Activated T-cell treated with anti-CD3 and anti-CD28 coated beads for 48 hours (primary cell): ENCODE measurements at places on chromosomes 5 and 9.

DNA sequence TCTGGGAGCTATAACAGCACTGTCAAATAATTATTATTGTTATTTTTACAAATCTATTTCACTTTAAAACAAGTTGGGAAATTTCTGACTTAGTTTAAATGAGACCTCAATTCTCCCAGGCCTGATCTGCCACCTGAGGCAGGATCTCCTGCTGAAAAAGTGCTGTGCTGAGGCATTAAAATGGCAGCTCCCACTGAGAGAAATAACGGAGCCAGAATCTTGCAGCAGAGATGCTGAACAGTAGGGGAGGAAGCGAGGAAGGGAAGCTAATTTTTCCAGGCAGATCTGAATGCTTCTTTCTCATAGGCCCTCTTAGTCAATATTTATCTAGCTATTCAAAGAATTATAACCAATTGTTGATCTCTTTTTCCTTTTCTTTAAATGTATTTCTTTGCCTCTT lies 196.3 kb downstream of the ZNF462 start:
- no peak for DNase-seq

DNA sequence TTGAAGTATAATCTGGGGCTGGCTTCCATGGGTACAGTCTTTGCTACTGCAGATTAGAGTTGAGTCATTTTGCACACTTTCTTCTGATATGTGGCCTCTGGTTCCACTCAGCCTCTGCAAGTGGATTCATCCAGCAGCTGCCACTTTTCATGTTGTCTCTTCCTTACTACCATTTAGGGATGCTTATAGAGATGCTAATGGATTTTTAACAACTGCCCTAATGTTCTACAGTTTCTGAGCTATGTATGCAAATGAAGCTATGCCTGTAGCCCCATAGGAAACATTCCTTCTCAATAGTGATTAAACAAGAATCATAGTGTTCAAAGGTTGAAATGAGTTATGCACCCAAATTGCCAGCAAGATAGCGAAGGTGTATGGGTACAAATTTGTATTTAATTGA lies 456.0 kb upstream of the ITGA1 start:
- DNase-seq: no peak

DNA sequence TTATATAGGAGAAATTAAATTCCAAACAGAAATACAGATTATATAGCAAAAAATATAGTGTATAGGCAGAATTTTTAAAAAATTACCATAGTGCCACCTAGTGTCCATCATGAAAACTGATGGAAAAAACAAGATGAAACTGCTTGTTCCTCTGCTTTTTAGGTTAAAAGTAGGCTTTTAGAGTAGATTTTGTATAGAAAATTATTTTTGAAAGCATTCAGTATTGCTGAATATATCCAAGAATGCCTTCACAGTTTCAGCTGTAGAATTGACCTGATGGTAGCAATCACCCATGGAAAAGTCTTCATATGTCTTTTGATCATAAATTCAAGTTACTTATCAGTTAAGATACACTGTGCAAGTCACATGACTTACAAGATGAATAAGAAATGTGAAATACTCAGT lies 19.7 kb downstream of the RIOK2 start:
- DNase-seq: no peak

DNA sequence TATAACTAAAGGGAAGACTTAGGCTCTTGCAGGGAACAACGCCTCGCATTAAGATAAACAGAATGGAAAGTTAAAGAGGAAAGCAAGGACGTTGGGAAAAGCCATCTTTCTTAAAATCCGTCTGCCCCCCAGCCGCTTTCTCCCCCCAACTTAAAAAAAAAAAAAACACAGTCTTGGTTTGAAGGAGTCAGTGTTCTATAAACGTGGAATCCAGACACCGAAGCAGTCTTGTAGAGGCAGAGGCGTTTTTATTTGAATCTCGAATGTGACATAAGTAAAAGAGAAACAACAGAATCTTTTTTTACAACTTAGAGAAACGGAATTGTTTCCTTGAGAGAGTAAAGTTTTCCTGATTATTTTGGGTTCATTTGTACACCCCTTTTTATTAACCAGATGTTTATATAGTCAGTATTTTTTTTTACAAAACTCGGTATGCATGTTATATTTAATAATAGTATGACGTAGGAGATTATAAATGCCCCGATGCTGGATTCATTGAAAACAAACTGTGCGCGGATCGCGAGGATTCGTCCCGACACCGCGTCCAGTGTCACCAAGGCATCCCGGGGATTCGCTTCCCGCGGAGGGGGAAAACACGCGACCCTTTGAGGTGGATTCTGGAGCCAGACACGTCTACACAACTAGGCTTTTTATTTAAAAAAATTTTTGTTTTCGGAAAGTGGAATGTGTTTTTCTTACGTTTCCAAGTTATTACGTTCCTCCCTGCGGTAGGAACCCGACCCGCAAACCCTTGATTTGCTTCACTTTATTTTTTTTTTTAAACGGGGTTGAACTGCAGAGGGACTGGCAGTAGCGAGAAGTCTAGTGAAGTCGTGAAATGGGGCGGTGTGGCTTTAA lies 6.7 kb downstream of the PTCH1 start:
- DNase-seq: no peak

DNA sequence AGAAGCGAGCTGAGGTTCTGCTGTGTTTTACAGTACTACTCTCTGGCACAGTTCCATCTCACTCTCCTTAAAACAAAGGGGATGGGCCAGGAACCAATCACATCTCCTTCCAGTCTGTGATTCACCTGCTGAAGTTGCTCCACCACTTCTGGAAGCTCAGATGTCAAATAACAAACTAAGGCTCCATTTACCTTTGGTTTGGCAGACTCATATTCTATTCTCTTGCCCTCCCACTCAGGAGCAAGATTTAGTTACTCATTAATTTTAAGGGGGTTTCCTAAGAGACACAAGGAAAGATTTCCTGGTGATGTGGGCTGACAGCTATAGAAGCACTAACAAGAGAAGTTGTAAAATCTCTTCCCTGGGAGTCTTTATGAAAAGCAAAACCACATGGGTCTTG lies 37.8 kb upstream of the KIF2A start:
- no peak for DNase-seq
